Activated T-cell treated with anti-CD3 and anti-CD28 coated beads for 4 hours (primary cell): ENCODE measurements at places on chromosomes 4 and X.

DNA sequence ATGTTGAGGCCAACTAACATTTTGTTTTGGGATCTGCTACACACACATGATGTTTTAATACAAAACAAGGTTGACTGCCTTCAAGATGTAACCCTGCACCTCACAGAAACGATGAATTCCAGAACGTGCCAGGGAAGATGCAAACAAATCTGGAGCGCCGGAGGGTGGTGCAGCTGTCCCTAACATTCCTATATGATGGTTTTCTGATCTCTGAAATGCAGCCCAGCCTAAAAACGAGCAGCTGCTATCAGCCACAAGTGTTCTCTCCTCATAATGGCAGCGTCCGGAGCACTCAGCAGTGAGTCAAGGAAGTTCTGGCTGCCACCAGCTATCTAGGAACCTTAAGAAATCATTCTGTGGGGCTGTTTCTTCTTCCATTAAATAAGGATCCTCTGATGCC is 333.4 kb downstream of the NR3C2 start:
- DNase-seq: no peak

GRCh38 chr4:81019006-81019405 is 11.5 kb upstream of the BMP3 start:
- DNase-seq: no peak

DNA sequence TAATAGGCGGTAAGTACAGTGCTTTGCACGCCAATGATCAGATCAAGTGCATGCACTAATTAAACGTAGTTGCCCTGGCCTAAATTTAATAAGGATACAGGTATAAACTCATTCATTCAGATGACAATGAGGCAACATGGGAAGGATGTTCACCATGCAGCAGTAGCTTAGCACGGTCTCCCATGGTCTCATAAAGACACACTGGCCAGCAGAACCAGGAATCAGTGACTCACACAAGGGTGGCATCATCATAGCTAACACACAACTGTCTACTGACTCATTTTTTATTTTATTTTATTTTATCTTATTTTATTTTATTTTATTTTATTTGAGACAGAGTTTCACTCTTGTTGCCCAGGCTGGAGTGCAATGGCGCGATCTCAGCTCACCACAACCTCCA is 42.7 kb downstream of the TMEM156 start:
- no peak for DNase-seq

- no peak for DNase-seq
Measured at GRCh38 chrX:34624416-34624815, 32.7 kb downstream of the TMEM47 start.

DNA sequence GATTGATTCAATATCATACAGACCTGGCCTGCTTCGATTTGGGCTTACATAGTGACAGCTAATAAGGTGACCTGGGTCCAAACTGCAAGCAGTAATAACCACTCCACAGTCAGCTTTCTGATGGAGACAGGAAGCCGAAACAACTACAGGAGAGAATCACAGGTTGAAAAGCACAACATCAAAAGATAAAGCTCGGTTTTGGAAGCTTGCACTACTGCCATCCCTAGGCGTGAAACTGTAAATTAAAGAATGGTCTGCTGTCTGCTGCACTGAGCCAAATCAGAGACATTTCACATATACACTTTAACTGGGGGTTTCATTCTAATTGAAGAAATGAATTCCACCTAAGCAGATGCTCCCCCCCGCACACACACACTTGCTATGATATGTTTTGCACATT is 116.3 kb downstream of the DHX15 start:
- DNase-seq: no peak

- DNase-seq: no peak
Measured at GRCh38 chr4:75710246-75710645, 14.1 kb upstream of the USO1 start.

- no peak for DNase-seq
Measured at GRCh38 chrX:13620207-13620606, 32.7 kb upstream of the TCEANC start.

GRCh38 chrX:83529950-83530349 is 21.9 kb downstream of the POU3F4 start:
- no peak for DNase-seq

GRCh38 chr4:54882616-54883015 is 224.9 kb downstream of the KIT start:
- DNase-seq: no peak

- peak; percentile 58 for DNase-seq
Measured at GRCh38 chr4:108030332-108030731, 40.6 kb downstream of the HADH start.

- no peak for DNase-seq
Measured at GRCh38 chr4:834368-835147, 8.6 kb upstream of the CPLX1 start.

DNA sequence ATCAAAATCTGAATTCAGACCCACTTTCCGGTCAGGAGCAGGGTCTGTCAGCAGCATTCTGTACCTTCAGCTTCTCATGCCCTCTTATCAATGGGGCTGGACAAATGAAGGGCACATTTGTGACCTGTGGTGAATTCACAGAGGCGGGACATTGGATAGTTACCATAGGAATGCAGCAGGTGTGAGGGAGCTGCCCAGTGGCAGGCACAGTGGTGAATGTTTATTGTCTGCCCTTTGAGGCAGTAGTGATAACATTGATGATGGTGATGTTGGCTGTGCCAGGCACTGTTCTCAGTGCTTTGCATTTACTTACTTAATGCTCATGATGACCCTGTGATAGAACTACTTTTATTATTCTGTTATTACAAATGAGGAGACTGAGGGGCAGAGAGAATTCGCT is 101.2 kb upstream of the KIT start:
- no peak for DNase-seq

GRCh38 chrX:30874851-30875250 is 14.2 kb downstream of the TAB3 start:
- DNase-seq: no peak

GRCh38 chrX:70613295-70613694 is 168.7 kb downstream of the DLG3 start:
- no peak for DNase-seq

DNA sequence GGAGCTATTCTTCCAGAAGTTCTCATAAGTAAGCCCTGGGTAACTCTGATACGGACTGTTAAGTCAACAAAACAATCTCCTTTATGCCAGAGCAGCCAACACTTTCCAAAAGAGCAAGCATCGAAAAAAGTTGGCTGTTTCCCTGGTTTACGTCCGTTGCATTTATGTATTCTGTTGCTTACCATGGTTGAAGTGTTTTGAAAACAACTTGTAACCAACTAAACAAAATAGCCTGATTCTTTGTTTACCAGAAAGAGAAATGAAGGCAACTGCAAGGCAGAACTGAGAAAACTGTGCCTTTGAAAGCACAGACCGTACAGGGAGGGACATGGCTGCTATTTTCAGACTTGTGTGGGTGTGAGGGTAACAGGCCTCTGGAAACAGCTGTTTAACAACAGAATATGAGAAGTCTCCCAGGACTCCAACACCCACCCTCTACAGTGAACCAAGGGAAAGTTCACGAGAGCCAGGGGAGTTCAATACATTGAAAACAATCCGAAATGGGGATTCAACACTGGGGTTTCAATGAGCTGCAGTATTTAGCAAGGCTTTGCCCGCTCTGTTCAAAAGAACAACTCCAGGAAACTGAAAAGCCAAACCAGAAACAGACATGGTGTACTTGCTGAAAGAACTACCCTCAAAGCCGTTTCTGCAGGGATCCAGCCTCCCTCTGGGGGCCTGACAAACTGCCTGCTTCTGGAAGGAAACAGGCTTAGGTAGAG is 95.8 kb upstream of the EGFL6 start:
- no peak for DNase-seq

DNA sequence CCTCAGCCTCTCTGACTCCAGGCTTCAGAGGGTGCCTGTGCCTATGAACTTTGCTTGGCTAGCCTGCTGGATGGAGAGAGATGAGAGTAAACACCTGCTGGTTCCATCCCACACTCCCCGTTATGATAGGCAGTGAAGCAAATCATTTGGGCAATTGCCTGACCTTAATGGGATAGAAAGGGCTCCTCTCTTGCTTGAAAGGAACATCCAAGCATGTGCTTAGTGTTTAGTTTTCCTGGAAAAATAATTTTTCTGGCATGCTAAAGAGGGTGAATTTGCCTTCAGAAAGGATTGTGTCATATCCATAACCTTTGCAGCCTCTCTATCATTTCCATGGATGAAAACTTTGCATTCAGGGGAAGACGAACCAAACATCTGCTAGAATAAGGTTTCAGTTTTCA is 10.8 kb downstream of the PLAC1 start:
- no peak for DNase-seq

GRCh38 chrX:150476164-150476699 is 92.2 kb upstream of the MTM1 start:
- DNase-seq: no peak

DNA sequence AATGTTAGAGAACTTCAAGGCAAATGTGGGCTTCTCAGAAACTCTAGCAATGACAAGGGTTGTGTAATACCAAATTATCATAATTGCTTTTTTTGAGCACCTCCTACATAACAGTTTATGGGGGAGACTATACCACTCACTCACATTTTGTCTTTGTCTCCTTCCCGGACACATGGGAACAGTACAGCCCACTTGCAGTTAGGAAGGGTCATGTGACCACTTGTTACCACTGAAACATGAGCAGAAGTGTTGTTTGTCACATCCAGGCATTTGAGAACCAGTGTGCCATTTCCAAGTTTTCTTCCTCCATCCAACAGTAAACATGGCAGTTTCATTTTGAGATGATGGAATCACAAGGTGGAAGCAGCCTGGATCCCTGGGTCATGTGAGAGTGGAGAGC is 6.9 kb downstream of the MAGEA11 start:
- DNase-seq: no peak

DNA sequence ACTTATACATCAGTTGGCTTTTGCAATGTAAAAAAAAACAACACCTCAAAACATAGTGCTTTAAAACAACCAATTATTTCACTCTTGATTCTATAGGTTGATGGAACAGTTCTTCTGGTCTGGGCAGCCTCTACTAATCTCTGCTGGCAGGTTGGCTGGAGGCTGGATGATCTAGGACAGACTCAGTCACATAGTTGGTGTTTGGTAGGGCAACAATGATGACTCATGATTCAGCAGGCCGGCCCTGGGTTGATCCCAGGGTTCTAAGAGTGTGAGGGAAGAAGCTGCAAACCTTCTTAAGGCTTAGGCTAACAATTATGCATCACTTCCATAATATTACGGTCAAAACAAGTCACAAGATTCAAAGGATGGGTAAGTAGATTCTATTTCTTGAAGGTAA is 558.2 kb downstream of the ZNF674 start:
- DNase-seq: no peak

DNA sequence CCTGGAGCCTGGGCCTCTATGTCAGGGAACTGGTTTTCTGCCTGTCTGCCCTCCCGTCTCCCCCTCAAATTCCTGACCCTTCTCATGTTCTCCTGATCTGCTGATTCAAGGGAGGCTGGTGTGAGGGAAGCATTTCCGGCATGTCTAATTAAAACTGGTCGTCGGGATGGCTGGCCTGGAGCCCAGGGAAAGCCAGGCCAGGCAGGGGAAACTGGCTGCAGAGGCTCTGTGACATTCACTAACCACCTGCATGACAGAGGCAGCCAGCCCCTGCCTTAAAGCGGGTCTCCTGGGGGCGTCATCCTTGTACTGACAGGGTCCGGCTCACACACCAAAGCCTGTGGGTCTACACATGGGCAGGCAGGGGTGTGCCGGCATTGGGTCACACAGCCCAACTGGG is 35.2 kb downstream of the ABLIM2 start:
- DNase-seq: no peak

- no peak for DNase-seq
Measured at GRCh38 chr4:73619346-73619745, 890 bp downstream of the RASSF6 start.

- DNase-seq: no peak
Measured at GRCh38 chr4:24910499-24910898, 2.3 kb downstream of the CCDC149 start.

DNA sequence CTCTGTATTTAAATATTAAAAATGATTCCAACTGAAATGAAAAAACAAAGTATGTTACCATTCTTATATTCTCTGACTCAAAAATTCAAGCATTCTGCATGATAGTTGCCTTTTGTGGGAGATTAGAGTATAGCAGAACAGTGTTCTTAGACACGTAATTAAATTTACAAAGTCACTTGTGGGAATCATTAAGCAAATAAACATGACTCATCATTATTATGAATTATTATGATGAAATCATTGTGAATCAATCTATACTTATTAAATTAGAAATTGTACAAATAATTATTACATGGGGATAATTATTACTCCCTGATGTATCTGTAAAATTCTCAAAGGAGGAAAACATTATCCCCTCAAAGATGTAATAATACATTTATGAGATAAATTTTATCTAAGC is 358.9 kb upstream of the FSTL5 start:
- DNase-seq: no peak

- peak; percentile 42 for DNase-seq
Measured at GRCh38 chr4:25862411-25863346, at the start of gene SEL1L3. Gene SEL1L3, minus strand, starts transcription at chr4:25862988. Its CDS starts 152 bp downstream, at chr4:25862836.

DNA sequence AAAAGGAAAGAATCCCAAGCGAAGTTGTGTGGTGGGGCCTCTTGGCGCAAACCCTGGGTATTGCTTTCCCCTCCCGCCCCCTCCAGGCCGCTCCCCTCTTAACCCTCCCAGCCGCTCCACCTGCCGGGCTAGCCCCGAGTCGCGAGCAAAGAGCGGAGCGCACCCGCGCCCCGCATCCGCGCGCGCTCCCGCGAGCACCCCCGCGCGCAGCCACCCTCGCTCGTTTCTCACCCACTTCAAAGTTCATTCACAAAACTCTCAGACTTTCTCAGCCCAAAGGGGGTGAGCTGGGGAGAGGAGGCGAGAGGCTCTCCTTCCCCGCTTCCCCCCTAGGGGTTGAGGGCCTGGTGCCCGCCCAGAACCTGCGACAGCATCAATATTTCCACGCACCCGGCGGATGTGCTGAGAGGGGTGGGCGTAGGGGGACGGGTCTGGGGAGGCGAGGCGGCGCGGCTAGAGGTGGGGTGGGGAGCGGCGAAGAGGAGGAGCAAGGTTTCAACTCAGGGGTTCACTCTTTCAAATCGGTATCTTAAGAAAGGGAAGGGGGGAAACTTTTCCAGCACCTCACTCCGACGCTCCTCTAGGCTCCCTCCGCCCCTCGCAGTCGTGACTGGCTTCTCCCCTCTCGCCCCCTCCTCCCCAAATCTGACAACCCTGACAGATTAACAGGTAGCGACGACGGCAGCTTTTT is 1.8 kb downstream of the MAML3 start:
- DNase-seq: peak; percentile 88

GRCh38 chr4:142406499-142406835 is 439.6 kb downstream of the INPP4B start:
- DNase-seq: no peak

DNA sequence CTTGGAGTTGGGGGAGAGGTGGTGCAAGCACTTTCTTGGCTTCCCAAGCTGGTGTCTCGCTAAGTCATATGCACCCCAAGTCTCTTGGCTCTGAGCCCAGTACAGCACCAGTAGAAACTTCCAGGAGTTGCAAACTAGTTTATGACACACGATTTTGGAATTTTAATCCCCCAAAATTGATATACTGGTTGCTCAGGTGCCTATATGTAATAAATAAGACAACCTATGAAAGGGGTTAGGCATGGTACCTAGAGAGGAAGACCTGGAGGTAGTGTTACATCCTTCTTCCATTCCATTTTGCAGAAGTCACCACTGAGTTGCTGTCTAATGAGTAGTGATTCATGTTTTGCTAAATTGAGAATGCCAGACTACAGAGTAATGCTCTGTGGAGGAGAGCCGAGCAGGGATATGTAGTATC is 4.3 kb upstream of the SLC4A4 start:
- DNase-seq: no peak

- DNase-seq: no peak
Measured at GRCh38 chr4:18914182-18914581, 892.6 kb upstream of the LCORL start.
